Stimulated activated CD4-positive, alpha-beta T cell treated with anti-CD3 and anti-CD28 coated beads, Interleukin-1b, Interleukin-23, amount 100 ng/mL, for 1 hour (primary cell): ENCODE measurements at places on chromosomes 5 and 9.

GRCh38 chr9:87535817-87536539 is 38.3 kb downstream of the DAPK1 start:
- DNase-seq: no peak

DNA sequence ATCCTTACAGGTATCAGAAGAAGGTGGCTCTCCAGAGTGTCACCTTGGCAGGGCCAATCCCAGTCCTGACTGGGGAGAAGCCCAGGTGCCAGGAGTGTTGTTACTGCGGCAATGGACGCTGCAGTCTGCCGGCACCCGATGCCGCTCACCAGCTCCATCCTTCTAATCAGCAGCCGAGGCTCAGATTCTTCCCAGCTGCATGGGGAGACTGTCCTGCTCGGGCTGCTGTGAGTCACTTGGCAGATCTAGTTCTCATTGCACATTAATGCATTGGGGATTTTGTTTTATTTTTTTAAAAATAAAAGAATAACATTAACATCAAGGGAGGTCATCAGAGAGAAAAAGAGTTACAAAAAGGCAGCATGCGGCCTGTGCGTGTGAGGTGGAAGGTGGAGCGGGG is 115.8 kb downstream of the MTX3 start:
- no peak for DNase-seq

DNA sequence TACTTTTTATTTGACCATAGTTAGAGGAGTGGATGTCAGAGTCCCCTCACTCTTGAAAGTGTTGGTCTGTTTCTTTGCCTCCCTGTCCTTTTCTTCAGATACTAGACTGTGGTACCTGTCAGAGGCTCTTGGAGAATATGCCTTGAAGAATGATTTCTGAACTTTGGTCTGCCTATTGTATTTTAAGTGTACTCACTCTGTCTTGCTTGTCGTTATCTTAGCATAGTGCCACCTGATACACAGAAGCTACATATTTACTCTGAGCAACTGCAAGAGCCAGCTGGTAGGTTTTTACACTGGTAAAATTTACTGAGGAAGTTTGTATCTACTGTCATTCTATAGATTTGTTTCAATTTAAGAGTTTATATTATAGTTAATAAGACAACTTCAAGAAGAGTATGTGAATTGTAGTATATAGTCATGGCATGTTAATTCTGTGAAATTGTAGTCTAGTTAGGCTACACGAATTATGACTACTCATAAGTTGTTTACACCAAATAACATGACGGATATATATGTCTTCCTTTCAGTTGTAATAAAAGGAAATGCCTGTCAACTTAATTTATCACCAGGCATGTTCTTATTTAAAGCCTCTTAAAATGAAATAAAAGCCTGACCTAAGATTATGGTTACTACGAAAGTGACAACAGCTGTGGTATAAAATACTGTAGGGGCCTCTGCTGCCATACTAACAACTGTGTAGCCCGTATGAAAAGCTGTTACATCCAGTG is 201.7 kb downstream of the KDM4C start:
- DNase-seq: no peak

DNA sequence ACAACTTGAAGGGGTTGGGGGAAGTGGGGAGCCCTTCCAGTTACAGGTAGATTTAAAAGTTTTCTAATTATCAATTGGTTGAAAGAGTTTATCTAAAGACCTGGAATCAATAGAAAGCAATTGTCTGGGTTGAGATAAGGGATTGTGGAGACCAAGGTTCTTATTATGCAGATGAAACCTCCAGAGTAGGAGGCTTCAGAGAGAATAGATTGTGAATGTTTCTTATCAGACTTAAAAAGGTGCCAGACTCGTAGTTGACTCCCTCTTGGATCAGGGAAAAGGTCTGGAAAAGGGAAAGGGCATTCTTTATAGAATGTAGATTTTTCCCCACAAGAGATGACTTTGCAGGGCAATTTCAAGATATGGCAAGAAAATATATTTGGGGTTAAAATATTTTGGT is 100.8 kb downstream of the GADD45G start:
- no peak for DNase-seq

DNA sequence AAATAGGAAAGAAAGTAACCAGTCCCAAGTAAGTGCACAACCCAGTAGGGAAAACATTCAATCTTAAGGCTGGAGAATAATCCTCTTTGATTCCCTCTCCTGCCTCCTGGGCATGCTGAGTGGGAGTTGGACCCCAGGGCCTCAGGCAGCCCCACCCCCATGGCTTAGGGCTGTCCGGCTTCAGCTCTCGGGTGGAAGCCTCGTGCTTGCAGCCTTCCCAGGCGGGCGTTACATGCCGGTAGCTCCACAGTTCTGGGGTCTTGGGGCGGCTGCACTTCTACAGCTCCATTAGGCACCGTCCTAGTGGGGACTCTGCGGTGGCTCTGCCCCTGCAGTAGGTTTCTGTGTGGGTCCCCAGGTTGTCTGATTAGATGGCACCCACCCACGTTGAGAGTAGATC is 10.1 kb downstream of the GLIPR2 start:
- no peak for DNase-seq

DNA sequence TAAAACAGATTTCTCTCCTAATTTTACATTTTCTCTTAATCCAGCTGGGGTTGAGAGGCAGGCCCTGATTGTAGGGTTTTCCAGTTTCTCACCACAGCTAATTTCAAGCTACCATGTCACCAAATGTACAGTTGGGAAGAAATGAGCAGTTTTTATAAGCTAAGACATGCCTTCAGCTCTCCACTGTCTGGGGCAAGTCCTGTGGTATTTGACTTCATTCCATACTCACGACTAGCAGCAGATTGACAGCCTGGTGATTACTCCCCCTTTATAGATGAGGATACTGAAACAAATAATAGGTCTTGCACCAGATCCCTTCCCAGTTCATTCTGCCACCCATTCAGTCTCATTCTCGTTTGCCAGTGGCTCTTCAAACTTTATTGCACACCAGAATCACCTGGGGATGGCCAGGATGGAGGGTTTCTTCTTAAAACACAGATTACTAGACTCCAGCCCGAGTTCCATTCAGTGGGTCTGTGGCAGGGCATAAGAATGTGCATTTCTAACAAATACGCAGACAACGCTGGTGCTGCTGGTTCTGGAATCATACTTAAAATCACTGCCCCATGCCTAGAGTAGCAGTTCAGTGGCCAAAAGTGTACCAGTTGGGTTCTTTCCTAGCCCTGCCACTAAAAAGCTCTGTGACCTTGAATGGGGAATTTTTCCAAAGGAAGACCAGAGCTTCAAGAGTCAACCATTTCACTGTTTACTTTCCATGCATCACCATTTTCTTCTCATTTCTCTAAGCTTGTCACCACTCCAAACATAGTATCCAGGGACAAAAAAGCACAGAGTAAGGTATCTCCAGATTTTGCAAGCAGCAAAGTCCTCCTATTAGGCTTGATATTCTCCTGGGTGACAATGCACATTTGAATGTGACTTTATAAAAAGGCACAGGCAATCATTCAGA is 64.3 kb downstream of the CSNK1A1 start:
- no peak for DNase-seq

DNA sequence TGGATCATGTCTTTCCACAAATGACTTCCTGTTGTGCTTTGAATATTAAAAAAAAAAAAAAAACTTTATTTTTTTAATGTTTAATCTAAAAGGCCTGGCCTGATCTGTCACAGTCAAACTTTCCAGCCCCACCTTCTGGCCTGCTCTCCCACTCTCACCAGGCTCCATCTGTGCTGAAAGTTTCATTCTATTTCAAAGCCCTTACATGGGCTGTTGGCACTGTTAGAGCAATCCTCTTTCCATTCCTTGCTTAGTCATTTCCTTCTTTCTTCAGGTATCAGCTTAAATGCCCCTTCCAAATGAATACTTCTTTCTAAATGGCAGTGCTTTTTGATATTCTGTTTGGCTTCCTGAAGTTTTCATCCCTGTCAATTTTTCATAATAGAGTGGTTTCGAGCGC is 1104.8 kb upstream of the C9orf72 start:
- DNase-seq: no peak

DNA sequence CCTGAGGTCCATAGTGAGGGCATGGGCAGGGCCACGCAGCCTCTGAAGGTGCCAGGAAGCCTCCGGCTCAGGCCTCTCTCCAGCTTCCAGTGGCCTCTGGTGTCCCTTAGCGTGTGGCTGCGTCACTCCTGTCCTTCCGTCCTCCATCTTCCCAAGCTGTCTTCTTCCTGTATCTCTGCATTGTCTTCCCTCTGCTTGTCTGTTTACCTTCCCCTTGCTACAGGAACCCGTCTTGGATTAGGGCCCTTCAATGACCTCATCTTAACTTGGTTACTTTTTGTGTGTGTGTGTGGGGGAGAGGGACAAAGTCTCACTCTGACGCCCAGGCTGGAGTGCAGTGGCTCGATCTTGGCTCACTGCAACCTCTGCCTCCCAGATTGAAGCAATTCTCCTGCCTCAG is 14.4 kb downstream of the ASS1 start:
- DNase-seq: no peak

GRCh38 chr9:107861075-107861474 is 371.5 kb upstream of the KLF4 start:
- DNase-seq: no peak

- no peak for DNase-seq
These were observed 402 bp downstream of the BRD8 start for GRCh38 chr5:138177941-138178515.

GRCh38 chr5:51034222-51034901 is 348.9 kb upstream of the ISL1 start:
- DNase-seq: no peak

GRCh38 chr5:118295045-118295444 is 693.3 kb downstream of the DTWD2 start:
- no peak for DNase-seq

GRCh38 chr9:33135470-33135958 is 31.6 kb downstream of the B4GALT1 start:
- no peak for DNase-seq

DNA sequence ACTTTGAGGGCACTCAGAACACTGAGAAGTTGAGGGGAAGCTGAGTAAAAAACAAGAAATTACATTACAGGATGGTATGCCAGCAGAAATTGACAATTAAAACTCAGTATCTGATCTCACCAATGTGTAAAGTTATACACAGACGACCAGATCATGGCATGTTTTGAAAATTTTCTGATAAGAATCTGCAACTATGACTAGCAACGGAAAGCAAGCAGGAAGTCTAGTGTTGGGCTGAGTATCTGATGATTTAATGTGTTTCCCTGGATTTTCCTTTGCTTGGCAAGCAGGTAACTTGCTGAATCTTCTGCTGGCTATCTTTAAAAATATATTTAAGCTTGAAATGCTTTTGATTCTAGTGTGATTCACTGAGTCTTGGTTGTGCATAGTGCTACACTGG is 5.2 kb upstream of the GCNT4 start:
- DNase-seq: no peak

GRCh38 chr9:90838581-90839154 is 37.0 kb downstream of the SYK start:
- DNase-seq: no peak

- no peak for DNase-seq
These were observed 128.8 kb downstream of the ROR2 start for GRCh38 chr9:91820949-91821880.

- peak; percentile 40 for DNase-seq
These were observed at the start of gene TNFSF8 for GRCh38 chr9:114930056-114930812. Gene TNFSF8 (minus strand): TSS chr9:114930591. CDS start chr9:114930303, 288 bp downstream.

- no peak for DNase-seq
These were observed 31.7 kb upstream of the LRRC14B start for GRCh38 chr5:159448-160172.

- no peak for DNase-seq
These were observed 200.4 kb downstream of the MAST4 start for GRCh38 chr5:66796305-66797292.

DNA sequence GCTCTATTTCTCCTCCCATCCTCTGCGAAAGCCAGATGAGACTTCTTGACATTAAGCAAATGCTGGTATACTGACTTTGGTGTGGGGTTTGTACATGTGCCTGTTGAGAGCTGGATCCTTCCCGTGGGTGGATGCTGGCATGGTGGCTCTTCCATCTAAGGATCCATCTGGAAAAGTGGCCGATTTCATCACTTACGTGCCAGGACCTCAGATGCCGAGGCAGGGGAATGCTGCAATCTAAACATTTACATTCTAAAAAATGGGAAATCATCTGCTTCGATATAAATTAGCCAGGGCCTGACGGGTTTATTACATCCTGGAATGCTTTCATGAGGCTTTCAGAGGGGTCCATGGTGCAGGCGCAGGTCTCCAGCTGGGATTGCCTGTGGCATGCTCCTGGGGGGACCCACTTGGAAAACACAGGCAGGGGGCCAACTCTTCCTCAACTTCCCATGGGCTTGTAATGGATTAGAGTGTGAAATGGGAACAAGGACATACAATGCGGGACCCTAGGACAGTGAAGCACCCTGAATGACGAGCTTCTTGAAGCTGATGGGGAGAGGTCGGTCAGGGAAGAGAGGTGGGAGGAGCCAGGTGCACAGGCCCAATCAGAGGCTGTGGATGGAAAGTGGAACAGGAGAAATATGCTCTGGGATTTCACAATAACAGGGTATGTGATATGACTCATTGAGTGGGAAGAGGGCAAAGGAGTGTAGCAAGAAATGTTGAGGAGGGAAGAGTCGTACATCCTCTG is 105.5 kb upstream of the PITX1 start:
- no peak for DNase-seq

GRCh38 chr9:114472765-114473446 is 32.4 kb downstream of the WHRN start:
- no peak for DNase-seq

- DNase-seq: no peak
These were observed 223.2 kb downstream of the FSTL4 start for GRCh38 chr5:133389066-133389590.

- no peak for DNase-seq
These were observed 17.7 kb downstream of the SLC25A48 start for GRCh38 chr5:135851915-135852845.

GRCh38 chr5:167861129-167861927 is 430.1 kb upstream of the WWC1 start:
- DNase-seq: no peak

- DNase-seq: no peak
These were observed 53.8 kb downstream of the RAD23B start for GRCh38 chr9:107336718-107337360.

- DNase-seq: no peak
These were observed 156.0 kb downstream of the DCP2 start for GRCh38 chr5:113132564-113132963.

DNA sequence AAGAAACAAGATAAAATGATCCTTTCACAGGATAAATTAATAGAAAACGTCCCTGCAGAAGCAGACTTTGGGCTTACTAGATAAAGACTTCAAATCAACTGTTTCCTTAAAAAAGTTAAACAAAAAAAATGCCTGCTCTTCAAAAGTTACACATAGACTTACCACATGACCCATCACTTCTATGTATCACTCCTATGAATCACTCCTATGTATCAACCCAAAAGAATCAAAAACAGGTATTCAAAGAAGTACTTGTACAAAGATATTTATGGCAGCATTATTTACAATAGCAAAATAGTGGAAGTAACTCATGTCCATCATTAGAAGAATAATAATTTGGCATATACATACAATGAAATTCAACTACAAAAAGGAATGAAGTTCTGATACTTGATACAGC is 56.3 kb upstream of the PRDM9 start:
- DNase-seq: no peak

GRCh38 chr9:133656211-133657119 is 20.3 kb downstream of the DBH start:
- no peak for DNase-seq

- no peak for DNase-seq
These were observed 251.3 kb upstream of the RFX3 start for GRCh38 chr9:3777137-3777536.

GRCh38 chr5:33371660-33372059 is 69.1 kb upstream of the TARS1 start:
- DNase-seq: no peak
